NB4 (cell line): ENCODE measurements at places on chromosomes 7 and 10.

DNA sequence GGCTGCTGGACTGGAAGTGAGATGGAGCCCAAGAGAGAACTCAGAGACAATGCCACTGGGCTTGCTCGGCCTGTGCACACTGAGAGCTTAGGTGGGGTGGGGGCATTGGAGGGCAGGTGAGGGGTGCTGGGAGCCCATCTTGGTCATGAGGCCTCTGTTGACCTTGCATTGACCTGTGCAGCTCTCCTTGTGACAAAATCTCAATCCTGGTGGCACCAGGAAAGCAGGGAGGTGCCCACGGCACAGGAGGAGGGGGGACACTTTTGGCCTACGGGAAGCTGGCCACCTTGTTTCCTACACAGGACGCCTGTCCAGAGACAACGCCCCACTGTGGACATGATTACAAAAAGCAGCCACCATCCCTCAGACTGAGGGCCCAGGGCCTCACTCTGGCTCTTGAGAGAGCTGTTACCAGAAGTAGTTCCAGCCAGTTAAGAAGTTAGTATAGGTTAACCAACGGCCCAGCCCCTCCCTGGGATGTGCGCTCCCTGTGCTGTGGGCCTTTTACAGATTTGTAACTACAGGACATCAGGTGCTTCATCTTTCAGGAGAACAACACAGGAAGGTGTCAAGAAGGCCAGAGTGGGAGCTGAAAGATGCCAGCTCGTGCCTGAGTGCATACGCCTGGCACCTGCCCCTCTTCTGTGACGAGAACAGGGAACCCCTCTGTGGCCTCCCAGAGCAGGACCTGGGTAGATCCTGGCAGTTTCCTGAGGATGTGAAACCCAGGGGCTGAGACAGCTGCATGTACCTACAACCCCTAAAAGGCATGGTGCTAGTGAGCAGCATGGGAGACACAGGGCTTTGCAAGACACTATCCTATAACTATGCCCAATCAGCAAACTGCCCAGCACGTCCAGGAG is 10.3 kb downstream of the PKD1L1 start:
- DNase-seq: no peak

DNA sequence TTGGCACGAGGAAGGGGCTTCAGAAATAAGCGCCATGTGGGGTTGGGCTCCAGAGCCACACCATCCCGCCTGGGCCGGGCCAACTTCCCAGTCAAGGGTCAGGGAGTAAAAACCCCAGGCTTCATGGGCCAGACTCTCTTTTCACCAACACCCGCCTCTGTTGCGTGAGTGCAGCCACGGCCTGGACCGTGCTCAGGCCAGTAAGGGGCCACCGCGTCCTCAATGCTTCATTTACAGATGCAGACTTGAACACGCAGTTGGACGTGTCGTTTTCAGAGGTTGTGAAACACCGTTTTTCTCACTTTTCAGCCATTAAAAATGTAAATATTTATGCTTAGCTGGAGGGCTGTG is 161.0 kb downstream of the WDR37 start:
- DNase-seq: no peak

DNA sequence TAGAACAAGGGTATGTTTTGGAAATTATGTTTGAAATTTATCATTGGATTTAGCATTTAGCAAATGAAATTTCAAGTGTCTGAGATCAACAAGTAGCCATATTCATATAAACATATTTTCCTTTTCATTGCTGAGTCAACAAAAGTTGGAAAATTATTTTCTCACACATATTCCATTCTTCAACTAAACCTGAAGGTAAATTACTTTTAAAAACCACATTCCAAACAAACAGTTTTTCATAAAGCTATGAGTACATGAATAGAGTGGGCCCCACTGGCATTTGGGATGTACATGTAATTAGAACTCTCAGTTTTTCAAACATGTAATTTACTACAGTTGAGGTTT is 178.3 kb upstream of the MKLN1 start:
- DNase-seq: no peak

DNA sequence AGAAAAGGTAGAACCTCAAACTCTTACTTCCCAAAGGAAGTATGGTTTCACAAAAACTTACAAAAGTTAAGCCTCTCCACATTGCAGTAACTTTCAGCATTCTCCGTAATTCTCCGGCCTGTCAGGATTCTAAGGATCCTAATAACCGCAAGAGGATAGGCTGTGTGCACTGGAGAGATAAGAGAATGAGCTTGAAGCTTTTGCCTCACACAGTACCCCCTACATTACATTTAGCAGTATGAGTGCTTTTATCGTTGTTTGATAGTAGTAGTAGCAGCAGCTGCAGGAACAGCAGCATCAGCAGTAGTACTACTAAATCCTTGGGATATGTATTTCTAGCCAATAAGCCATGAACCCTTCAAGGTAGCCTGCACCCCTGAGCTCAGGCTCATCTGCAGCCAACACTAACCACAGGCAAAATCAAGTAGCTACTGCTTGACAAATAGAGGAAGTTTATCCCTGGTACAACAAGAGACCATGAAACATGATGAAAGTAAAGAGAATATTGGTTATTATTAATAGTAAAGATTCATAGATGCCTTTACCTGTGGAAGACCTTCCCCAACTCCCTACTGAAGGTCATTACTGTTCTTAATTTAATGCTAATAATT is 222.6 kb upstream of the CNTNAP2 start:
- no peak for DNase-seq

DNA sequence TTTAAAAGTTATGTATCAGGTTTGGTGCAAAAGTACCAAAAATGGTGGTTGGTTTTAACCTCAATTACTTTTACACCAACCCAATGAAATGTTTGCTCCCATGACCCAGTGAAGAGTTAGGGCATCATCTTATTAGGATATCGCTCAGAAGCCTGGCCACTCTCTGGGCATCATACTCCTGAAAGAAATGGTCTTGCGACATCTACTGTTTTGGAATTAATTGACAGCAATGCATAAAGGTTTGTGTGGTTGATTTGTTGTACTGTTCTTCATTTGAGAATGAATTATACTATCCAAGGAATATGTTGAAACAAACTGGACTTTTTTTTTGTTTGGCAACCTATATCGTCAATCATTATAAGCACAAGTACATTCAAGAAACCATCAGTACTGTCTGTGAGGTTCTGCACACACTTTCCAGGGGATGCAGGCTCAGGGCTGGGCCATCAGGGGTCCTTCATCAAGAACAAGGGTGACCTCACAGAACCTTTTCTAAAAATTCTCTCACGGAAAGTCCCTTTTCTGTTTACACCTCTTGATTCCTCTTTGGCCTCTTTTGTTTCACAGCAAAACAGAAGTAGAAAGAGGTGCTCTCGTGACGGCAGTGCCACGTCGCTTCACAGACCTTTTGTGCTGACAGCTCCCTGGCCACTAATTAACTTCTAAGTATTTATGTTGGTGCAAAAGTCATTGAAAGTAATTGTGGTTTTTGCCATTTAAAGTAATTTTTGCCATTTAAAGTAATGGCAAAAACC is 117.2 kb upstream of the KLF6 start:
- DNase-seq: no peak

GRCh38 chr10:13961097-13961496 is 369.6 kb downstream of the FRMD4A start:
- DNase-seq: no peak

DNA sequence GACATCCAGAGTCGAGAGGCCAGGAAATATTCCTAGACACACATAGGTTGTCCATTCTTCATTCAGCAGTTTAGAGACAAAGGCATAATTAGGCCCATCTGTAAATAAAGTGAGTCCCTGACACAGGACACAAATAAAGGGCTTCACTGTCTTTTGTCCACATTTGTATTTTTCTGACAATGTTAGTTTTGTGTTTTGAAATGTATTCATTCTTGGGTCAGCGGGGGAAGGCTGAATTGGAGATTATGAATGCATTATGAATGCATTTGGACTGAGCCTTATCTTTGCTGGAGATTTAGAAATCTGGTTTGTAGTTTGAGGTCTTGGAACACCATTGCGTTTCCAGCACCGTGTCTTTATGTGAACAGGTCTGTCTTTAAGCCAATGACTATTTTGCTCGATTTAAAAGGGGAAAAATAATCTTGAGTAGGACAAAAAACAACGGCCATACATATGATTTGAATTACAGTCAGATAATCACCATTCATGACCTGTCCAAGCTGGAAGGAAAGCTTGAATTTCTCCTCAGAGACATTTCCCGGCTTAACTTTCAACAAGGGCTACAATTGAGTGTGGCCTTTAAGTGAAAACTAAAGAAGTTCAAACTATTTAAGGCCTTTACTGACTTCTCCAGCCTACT is 334.8 kb downstream of the WDR11 start:
- no peak for DNase-seq

GRCh38 chr10:62640411-62640810 is 164.1 kb upstream of the ADO start:
- DNase-seq: no peak

GRCh38 chr7:90211391-90212148 is at the start of gene STEAP2:
TSS of gene STEAP2 (plus strand) at chr7:90211740. CDS start at chr7:90225083, 13,343 bp downstream.
- peak; percentile 15 for DNase-seq

GRCh38 chr7:157652161-157652953 is 315.6 kb downstream of the DNAJB6 start:
- DNase-seq: no peak

DNA sequence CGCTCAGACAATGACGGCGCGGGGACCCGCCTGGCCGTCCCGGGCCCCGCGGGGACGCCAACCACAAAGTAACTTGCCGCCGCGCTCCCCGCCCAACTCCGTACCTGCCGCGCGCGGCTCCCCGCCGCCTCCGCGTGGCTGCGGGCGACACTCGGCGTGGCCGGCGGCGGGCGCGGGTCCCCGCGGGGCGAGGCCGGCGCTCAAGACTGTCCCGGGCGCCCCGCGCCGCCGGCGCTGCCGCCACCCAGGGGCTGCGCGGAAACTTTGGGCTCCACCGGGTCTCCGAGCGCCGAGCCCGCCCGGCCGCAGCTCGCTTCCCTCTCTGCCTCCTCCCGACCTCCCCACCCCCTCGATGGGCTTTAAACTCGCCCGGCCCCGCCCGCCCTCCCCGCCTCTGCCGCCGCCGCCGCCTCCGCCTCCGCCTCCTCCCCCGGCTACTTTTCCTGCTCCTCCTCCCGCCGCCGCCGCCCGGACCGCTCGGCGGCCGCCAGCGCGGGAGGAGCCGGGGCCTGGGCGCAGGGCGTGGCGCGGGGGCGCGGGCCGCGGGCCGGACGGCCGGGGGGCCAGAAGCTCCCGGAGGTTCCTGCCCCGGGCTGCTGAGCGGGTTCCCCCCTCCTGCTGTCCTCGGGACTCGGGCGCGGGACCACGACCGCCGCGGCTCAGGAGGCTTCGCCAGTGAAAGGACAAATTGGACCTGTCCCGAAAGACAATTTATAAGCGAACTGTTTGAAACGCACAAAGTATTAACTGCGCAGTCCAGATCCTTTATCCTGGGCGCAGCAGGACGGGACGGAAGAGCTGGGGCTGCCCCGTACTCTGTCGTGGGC is 10.6 kb upstream of the GRB10 start:
- DNase-seq: peak; percentile 88

DNA sequence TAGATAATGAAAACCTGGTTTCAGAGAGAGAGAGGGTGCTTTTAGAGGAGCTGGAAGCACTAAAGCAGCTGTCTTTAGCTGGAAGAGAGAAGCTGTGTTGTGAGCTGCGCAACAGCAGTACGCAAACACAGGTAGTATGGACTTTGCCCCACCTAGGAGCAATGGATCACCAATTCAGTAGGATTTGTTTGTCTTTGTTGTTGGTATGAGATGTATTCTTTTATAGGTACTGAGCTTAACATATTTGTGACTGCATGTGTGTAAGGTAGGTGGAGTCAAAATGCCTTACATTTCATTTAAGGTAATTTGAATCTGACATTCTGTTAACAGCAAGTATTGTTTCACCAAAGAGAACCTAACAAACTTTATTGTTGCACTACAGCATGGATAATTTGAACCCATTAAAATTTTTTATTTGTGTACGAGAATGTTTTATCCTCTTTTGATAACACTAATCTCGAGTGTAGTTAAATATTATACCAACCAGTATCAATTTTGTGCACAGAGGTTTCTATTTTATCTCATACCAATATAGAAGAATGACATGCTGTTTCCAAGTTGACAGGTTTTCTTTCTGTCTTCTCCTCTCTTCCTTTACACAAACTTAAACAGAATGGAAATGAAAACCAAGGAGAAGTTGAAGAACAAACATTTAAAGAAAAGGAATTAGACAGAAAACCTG is 92.1 kb downstream of the CYP51A1 start:
- DNase-seq: no peak

DNA sequence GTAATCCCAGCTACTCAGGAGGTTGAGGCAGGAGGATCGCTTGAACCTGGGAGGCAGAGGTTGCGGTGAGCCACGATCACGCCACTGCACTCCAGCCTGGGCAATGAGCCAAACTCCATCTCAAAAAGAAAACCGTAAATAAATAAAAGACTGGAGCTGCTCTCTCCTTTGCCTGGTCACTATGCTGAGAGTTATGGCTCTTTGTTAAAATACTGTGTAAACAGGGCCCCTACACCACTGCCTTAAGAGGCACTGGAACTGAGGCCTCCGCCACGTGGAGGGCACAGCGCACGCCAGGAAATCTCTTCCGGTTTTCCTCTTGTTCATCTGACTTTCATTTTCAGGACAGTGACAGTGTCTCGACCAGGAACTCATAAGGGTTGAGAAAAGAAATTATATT is 123.3 kb downstream of the PAXIP1 start:
- no peak for DNase-seq

- no peak for DNase-seq
Measured at GRCh38 chr10:51640120-51640819, 59.1 kb downstream of the CSTF2T start.

- DNase-seq: no peak
Measured at GRCh38 chr10:96306516-96306915, 2.3 kb downstream of the DNTT start.

DNA sequence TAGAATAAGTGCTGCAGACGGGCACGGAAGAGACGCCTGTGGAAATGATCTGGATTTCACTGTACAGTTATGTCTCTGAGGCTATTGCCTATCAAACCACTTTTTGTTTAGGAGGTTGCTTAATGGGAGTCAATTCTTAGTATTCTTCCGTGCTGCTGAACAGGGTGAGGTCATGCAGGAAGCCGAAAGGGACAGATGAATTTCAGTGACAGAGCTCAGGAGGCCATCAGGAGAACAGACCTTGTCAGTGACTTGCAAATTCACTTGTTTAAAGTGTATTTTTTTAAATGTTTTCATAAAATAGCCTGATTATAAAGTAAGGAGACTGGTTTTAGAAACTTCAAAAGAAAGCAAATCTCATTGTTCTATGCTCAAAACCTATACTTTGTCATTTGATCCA is 58.9 kb downstream of the XRCC2 start:
- no peak for DNase-seq

DNA sequence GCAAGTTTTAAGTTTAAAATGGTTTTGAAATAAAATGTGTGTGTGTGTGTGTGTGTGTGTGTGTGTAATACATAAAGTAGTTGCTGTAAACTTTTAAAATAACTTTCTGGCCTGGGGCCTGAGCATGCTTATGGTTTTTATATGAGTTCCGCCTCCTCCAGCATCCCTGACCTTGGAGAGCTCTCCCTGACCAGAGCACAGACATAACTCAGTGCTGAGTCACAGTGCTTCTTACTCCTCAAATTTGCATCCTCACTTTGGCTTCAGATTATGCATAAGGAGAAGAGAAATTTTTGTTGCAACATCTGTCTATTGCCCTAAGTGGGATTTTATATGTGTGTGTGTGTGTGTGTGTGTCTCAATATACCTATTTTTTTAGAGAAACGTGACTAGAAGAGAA is 200.8 kb downstream of the ELMO1 start:
- DNase-seq: peak; percentile 56

- DNase-seq: peak; percentile 100
Measured at GRCh38 chr10:98323221-98324164, 55.5 kb upstream of the LOXL4 start.

GRCh38 chr7:79734181-79734580 is 280.7 kb upstream of the MAGI2 start:
- DNase-seq: no peak
